ENCODE measurements at places on chromosomes 16 and 17.

GRCh38 chr16:68739964-68740627 is 3.0 kb downstream of the CDH1 start:
- no peak for DNase-seq

DNA sequence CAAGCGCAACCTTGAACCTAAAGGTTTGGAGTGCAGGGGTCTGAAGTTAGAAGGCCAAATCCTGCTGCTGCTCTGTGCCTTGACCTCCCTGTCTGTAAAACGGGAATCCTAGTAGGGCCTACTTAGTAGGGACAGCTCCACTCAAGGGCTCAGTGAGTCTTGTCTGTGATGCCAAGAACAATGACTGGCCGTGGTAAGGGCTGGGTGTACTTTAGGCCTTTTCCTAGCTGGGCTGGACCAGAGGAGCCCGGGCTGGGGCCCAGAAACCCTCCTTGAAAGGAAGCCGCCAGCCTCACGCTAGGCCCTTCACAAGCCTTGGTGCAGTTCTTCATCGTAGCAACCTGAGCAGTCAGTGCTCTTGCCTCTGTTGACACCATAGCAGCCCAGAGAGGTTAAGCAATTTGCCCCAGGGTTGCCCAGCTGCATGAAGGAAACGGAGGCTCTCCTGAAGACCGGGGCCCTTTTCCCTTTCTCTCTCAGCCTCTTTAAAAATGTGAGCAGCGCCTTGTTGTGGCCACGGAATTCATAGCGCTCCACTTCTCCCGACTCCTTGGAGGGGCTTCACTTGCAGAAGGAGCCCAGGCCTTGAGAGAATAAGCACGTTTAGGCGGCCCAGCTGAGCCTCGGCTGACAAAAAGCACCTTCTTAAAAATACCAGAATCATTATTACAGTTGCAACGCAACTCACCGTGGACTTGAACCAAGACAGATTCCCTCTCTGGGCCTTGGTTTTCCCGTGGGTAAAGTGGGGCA is 4.4 kb downstream of the NECAB2 start:
- no peak for DNase-seq

- no peak for DNase-seq
Measured at GRCh38 chr16:14321542-14321941, 250.4 kb downstream of the MRTFB start.

- no peak for DNase-seq
Measured at GRCh38 chr16:57041182-57042156, 50.9 kb upstream of the CPNE2 start.

- no peak for DNase-seq
Measured at GRCh38 chr17:74214484-74215341, 1.3 kb downstream of the TTYH2 start.

DNA sequence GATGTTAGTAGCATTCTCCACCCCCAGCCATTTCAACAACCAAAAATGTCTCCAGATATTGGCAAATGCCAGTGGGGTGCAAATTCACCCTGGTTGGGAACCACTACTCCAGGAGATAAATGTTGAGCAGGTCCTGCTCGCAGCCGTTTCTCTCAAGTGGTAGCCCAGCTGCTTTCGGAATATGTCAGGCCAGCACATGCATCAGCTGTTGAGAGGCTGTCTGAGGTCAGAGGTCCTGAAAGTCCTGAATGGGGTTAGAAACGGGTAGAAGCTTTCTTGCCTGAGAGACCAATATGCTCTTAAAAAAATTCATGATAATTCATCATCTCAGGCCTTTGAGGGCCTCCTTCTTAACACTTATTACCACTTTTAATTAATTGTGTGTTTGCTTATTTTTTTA is 31.0 kb downstream of the TEKT5 start:
- DNase-seq, result no peak

- DNase-seq, result no peak
Measured at GRCh38 chr16:85500220-85500619, 112.9 kb upstream of the GSE1 start.

DNA sequence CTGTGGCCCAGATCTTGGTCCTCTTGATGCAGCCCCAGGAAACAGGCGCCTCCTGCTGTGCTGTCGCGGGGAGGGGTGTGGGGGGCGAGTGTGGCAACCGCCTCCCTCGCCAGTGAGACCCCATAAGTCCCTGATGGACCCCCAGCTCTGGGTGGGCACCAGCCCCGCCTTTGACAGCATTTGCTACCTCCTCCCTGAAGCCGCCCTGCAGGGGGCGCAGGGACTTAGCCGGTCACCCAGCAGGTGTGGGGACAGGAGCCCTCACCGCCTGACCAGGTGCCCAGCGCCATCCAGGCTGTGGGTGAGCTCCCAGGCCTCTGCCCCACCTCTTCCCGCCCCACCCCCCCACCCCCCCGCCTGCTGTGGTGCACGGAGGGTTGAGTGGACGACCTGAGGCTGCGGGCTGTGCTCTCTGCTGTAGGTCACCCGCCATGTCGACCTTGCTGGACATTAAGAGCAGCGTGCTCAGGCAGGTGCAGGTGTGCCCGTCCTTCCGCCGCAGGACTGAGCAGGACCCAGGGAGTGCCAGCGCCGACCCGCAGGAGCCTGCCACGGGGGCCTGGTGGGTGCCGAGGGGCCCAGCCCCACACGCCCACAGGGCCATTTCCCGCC is 4.8 kb downstream of the BAIAP3 start:
- DNase-seq, result no peak

GRCh38 chr17:37802712-37803416 is 58.0 kb upstream of the HNF1B start:
- no peak for DNase-seq

DNA sequence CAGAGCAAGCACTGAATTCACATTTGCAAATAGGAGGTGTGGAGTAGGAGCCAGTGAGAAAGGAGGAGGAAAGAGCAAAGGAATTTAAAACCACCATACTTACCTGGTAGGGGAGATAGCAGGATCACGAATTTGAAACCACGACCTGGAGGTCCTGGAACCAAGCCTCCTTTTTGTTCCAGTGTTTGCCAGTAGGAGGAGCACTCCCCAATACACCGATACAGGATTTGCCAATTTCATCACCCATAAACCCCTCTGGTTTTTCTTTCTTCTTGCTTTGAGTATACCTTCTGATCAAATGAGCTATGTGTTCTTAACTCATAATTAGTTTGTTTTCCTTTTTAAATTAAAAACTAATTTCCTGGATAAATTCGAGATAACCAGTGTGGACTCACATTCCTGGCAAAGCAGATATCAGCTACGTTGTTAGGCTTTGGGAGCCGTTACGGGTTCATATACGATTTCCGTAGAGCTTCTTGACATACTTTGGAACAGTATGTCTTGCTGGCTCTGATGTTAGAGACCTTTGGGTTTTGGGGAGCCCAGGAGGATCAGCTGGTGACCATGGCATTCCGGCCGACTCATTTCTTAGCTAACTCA is 22.7 kb downstream of the BCO1 start:
- DNase-seq, result no peak

DNA sequence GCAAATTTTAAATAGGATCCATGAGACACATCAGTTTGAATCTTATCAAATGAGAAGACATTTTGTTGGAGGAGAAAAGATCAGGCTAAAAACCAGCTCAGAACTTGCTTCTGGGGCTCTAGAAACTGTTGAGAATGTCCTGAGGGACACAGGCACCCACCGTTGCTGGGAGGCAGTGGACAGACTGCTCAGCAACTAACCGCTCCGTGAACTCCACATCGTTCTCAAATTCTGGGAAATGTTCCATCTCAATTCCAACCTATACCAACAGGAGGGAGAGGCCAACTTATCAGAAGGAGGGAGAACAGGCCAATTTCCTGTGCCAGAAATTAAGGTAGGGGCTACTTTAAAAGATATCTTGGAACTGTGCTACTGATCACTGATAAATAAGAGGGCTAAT is 8.3 kb downstream of the TAT start:
- no peak for DNase-seq

- DNase-seq, result no peak
Measured at GRCh38 chr16:21071741-21072140, 78.9 kb downstream of the DNAH3 start.

GRCh38 chr16:80250381-80250780 is 290.4 kb upstream of the DYNLRB2 start:
- DNase-seq, result no peak

GRCh38 chr16:90022209-90023077 is 3.2 kb upstream of the DBNDD1 start:
- no peak for DNase-seq

DNA sequence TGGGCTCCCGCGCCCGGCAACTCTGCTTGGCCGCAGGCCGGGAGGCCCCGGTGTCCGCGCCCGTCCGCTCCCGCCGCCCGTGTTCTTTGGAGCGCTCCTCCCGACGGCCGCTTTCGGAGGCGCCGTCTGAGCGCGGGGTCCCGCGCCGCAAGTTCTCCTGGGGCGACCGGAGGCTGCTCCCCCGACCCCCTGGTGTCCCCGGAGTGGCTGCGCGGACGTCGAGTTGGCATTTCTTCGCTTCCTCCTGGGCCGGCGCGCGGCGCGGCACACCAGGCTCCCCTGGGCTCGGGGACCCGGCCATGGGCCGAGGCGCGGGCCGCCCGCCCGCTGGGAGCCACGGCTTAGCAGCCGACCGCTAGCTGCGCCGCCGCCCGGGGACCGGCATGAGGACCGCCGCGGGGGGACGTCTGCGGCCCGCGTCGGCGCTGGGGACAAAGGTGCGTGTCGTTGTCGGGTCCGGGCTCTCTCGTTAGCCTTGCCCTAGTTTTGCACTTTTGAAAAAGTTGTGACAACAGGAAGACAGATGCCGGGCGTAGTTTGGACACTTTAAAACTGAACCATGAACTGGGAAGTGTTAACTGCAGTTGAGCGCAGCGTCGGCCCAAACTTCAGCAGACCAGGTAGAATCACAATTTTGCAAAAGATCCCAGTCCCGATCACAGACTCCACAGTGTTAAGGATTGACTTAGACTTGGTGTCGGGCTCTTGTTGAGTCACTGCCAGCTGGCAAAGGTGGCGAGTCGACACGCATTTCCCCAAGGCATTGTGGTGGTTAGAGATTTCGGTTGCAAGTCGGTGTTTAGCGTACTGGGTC is 700 bp downstream of the UBN1 start:
- DNase-seq, result no peak

DNA sequence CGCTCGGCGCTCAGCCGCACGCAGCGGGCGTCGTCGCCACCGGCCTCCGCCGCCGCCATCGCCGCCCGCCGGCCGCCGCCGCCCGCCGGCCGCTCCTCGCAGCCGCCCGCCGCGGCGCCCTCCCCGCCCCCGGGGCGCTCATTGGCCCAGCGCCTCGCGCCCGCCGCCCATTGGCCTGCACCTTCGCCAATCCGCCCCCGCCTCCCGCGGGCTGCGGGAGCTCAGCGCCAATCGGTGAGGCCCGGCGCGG is at the start of gene PGP:
TSS of gene PGP (minus strand) at position 122 of the 250 bp plus-strand sequence. CDS start at position 59, 63 bp downstream.
- DNase-seq, result no peak

GRCh38 chr16:2987833-2988232 is 7.6 kb upstream of the PKMYT1 start:
- no peak for DNase-seq

DNA sequence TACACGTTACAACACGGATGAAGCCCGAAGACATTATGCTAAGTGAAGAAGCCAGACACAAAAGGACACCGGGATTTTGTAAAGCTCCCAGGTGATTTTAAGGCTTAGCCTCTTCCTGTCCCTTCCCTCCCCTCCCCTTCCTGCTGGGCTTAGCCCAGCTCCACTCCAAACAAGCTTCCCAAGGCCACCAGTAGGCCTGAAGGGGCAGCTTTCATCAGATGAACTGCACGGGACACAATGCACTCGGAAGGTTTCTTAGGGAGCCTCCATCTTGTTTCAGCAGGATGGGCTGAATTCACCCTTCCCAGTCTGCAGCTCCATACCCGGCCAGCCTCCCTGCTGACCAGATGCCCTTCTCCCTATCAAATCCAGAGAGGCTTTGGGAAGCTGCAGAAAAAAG is 10.4 kb downstream of the MEFV start:
- DNase-seq, result no peak

DNA sequence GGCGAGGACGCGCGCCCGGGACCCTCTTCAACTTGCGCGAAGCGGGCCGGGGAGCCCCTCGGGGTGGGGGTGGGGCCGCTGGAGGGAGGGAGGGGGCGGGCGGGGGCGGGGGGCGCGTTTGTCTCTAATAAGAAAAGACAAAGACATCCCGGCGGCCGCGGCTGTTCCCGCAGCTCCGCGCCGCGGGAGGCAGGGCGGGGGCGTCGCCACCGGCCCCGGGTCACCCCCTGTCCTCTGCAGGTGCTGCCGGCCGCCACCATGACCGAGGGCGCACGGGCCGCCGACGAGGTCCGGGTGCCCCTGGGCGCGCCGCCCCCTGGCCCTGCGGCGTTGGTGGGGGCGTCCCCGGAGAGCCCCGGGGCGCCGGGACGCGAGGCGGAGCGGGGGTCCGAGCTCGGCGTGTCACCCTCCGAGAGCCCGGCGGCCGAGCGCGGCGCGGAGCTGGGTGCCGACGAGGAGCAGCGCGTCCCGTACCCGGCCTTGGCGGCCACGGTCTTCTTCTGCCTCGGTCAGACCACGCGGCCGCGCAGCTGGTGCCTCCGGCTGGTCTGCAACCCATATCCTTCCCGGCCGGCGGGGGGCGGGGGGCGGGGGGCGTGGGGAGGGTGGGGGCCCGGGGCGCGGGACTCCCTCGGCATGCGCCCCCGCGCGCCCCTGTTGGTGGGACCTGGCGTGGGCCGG is 714 bp downstream of the CACNA1H start:
- DNase-seq, result no peak

DNA sequence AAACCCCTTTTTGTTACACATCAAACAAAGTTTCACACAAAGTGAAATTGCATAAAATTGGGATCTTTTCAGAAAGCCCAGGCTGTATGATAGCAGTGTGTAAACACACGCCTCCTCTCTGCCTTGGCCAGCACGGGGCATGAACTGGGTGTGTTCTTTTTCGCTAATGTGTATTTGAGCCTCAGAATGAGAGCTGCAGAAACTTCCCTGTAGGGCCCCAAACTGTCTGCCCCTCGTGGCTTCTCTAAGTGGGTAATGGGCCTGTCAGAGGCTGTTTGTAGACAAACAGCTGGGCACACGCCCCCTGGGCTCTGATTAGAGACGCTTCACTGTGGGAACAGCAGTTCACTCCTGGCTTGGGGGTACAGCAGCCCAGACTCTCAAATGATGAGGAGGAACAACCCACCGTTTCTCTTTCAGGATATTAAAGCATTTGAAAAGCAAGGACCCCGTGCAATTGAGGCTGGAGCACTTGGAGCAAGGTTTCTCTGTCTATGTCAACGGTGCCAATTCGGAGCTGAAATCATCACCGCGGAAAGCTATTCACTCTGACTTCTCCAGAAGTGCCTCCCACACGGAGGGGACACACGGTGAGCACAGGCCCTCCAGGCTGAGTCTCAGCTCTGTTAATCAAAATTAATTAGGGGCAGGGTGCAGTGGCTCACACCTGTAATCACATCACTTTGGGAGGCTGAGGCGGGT is 78.4 kb downstream of the KATNIP start:
- no peak for DNase-seq

Measured in esophagus squamous epithelium (tissue), 5 donors.